ENCODE measurements at places on chromosomes 6 and 20.

GRCh38 chr6:41049955-41050354 is 3.0 kb upstream of the APOBEC2 start:
- no peak for DNase-seq

- DNase-seq: peak; percentile 37
These were observed 18.2 kb upstream of the MYB start for GRCh38 chr6:135162678-135163439.

- no peak for DNase-seq
These were observed 16.7 kb downstream of the BMP2 start for GRCh38 chr20:6784210-6784631.

- DNase-seq: no peak
These were observed 106.9 kb downstream of the JPH2 start for GRCh38 chr20:44080064-44080463.

- DNase-seq: no peak
These were observed 206.1 kb upstream of the PRDM1 start for GRCh38 chr6:105880030-105880492.

GRCh38 chr6:10891960-10892359 is 5.1 kb downstream of the SYCP2L start:
- no peak for DNase-seq

All from activated CD4-positive, alpha-beta T cell treated with anti-CD3 and anti-CD28 coated beads, Interleukin-2, amount 50 U/mL, for 1 hour (primary cell).